Stimulated activated CD4-positive, alpha-beta T cell treated with anti-CD3 and anti-CD28 coated beads, Interleukin-2, amount 100 ng/mL, for 48 hours (primary cell): ENCODE measurements at places on chromosomes 11 and 22.

GRCh38 chr22:27461470-27461869 lies 340.1 kb downstream of the MN1 start:
- DNase-seq, result no peak

DNA sequence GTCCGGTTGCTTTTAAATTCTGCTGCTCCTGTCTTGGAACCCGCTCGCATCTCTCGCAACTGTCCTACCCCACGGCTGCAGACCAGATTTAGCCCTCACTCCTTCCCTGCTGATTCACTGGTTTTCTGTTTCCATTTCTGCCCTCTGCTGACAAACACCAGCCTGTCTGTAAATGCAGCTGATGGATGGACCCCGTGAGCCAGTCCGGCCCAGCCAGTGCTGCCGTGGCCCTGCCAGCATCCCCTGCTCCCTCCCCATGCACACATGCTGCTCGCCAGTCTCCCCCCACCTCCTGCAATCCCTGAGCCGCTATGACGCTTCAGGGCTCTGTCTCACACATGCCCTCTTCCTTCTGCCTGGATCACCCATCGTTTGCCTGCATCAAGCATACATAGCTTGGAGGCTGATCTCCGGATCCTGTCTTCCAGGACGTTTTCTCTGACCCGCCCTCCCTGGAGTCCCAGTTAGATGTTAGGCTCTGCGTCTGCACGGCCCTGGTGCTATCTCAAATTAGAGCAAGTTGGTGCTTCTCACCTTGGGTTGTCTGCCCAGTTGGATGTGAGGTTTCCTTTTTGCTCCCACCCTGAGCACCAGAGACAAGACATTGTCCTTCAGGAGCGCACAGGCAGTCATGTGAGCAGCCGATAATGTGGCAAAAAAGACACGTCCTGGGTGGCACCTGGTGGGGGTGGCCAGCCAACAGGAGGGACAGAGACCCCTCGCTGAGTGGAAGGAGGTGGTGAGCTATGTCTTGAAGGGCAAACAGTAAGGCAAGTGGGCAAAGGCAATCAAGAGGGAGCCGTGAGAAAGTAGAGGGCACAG lies 4.3 kb upstream of the ACR start:
- no peak for DNase-seq

DNA sequence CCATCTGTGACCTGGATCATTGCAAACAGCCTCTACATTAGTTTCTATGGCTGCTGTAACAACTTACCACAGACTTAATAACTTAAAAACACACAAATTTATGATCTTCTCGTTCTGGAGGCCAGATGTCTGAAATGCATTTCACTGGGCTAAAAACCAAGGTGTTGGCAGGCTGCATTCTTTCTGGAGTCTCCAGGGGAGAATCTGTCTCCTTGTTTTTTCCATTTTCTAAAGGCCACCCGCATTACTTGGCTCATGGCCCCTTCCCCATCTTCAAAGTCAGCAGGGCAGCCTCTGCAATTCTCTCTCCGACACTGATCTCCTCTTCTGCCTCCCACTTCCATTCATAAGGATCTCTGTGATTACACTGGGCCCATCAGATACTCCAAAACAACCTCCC lies 11.6 kb downstream of the SCGB1A1 start:
- no peak for DNase-seq

DNA sequence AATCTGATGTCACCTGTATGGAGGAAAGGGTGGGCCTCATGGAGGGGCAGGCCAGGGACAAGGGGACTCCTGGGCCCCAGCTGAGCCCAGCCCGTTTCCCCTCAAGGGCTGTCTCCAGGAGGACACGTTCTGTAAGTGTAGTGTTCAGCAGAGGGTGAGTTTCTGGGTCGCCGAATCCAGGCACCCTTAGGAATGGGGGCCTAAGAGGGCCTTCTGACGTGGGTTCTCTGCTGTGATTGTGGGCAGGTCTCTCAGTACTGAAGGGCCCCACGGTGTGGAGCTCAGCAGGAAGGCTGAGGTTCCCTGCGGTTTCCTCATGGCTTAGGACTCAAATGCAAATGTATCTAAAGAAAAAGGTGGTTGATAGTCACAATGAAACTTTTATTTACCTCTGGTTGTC lies 6.5 kb downstream of the PTDSS2 start:
- DNase-seq, result no peak

GRCh38 chr11:44315947-44316658 lies 6.2 kb upstream of the ALX4 start:
- DNase-seq, result no peak
